ENCODE measurements at places on chromosomes 6 and 20. TPM values are rescaled to one million over a fixed set of nuclear protein-coding genes. Genes with fewer than 3 reads are reported as not detected.

- DNase-seq: no peak
Observed at GRCh38 chr20:14853079-14853478, 515.7 kb upstream of the FLRT3 start.

GRCh38 chr6:41184761-41185160 is 16.2 kb downstream of the TREML2 start:
- no peak for DNase-seq

DNA sequence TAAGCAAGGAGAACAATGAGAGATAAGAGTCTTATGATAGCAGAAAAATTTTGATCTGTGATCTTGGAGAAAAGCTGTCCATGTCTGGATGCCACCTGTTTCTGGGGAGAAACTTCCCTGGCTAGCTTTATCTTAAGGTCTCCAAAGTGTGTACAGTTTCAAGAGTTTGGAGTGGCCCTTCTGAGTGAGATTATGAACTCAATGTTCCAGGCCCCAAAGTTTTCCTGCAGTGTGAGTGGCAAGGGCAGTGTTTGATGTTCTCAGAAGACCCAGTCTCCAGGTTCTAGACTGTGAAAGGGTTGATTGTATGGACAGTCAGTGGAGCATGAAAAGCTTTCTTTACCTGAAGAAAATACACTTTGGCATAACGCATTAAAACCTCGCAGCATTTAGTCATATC is 121.7 kb downstream of the OLIG3 start:
- DNase-seq: no peak

- DNase-seq: no peak
Observed at GRCh38 chr20:41064377-41064776, 35.8 kb downstream of the TOP1 start.

Gene APCDD1L
- 0.17 TPM for total RNA-seq

Measured in dermis blood vessel endothelial cell (primary cell).